ENCODE measurements at places on chromosomes 12 and 14. TPM values are rescaled to one million over a fixed set of nuclear protein-coding genes. Genes with fewer than 3 reads are reported as not detected.

Gene SYCP3
- 0.50 TPM for total RNA-seq

Gene CPM
- total RNA-seq: 7.4 TPM

Gene TAS2R13
- 0.17 TPM for total RNA-seq

Gene RNASE3
- not detected for total RNA-seq

Gene FAM181A
- total RNA-seq: not detected

Gene USP5
- 80.7 TPM for total RNA-seq

Gene CAPZA3
- not detected for total RNA-seq

Gene GDF11
- 14.3 TPM for total RNA-seq

Gene SMCO2
- not detected for total RNA-seq

Gene DAO
- not detected for total RNA-seq

Gene PLCZ1
- not detected for total RNA-seq

Gene SERPINA1
- total RNA-seq: 0.17 TPM

Gene OXA1L
- 104 TPM for total RNA-seq

Gene ARL1
- total RNA-seq: 59.5 TPM

Gene MANSC4
- total RNA-seq: not detected

Gene KERA
- not detected for total RNA-seq

Gene TMEM179
- total RNA-seq: not detected

Gene FBRSL1
- total RNA-seq: 12.1 TPM

Gene TAS2R20
- total RNA-seq: under 0.01 TPM

Gene TSPAN19
- under 0.01 TPM for total RNA-seq

Gene KRT7
- total RNA-seq: 9.2 TPM

Gene GSC
- not detected for total RNA-seq

Gene SCNN1A
- total RNA-seq: 0.67 TPM

Gene M6PR
- total RNA-seq: 76.0 TPM

Gene SP1
- total RNA-seq: 34.3 TPM

Gene ZNF385A
- total RNA-seq: 2.5 TPM

Gene HAL
- under 0.01 TPM for total RNA-seq

Gene NR4A1
- total RNA-seq: 1.0 TPM

Gene KRT6C
- total RNA-seq: not detected

Gene NKX2-1
- not detected for total RNA-seq

Gene FGF6
- not detected for total RNA-seq

Gene POU6F1
- 4.7 TPM for total RNA-seq

Gene CCDC175
- not detected for total RNA-seq

Gene C1R
- total RNA-seq: 103 TPM

Gene PLBD1
- total RNA-seq: 2.5 TPM

Data from bronchus fibroblast of lung (primary cell).